Stimulated activated CD8-positive, alpha-beta memory T cell treated with anti-CD3 and anti-CD28 coated beads, Interleukin-2, amount 100 ng/mL, for 48 hours (primary cell): ENCODE measurements at places on chromosomes 11 and 22.

GRCh38 chr22:22507743-22508273 lies 734 bp downstream of the ZNF280B start:
- DNase-seq: no peak

GRCh38 chr11:3036419-3036818 lies 20.8 kb downstream of the CARS1 start:
- no peak for DNase-seq

DNA sequence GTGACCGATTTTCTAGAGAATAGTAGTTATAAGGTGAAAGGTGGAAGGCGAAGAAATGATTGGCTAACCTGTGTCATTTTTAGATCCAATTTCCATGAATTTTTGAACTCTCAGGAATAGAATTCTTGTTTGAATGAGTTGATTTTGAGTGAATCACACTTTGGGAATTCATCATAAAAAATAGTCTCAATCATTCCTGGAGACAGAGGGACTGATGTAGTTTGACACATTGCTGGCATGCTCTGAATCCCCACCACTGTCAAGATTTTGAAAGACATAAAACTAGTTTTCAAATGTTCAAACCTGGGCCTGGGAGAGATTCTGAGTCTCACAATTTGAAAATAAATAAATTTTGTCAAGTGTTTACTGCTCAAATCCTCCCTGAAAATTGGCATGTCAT lies 861.4 kb upstream of the RAG2 start:
- DNase-seq: no peak

GRCh38 chr11:10261821-10262220 lies 32.2 kb downstream of the SBF2 start:
- no peak for DNase-seq

DNA sequence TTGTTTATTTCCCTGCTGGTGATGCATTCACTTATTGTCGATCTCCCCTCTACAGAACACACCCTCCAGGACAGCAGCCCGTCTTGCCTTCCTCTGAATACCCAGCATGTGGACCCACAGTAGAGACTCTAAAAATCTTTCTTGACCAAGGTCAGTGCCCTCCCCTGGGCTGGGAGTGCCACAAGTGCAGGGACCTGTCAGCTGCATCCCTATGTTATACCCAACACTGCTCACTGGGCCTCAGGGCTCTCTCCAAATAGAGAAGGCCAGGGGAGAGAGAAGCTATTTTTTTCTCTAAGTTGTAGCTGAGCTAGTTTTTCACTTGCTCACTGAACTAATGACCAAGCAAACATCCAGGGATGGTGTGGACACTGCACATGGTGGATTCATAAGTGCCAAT lies 9.8 kb downstream of the KCNJ1 start:
- DNase-seq: no peak

DNA sequence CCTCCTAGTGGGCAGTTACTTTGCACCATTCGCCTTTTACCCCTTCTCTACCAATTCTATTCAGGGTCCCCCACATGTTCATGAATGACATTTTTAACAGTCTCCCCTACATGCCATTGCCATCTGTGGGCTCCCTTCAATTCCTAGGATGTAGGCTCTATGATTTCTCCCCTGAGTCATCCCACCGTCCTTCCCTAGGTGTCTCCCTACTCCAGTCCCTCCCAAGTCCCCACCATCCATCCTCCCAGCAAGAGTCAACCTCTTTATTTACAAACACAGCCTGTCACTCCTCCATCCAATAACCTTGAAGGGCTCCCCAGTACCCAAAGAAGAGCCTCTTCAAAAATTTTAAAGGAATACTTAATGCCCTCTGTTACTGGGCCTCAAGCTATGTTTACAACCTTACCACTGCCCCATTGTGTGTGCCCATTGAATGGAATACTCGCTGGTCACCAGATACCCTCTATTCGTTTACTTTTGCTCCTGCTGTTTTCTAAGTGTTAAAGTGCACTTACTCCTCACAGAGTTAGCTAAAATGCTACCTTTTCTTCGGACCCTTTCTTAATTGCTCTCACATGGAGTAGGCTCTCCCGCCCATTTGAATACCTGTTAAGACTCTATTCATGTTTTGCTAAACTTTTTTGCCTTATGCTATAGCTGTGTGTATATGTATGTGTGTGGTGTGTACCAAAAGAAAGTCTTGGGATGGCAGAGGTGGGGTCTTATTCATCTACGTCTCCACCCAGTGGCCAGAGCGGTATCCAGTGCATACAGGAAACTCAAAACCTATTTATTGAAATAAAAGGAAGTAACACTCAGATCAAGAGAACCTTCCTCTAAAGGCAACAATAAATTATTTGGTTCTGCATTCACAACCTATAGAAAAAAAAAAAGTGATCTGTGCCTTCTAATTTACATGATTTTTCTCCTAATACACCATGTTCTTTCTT lies 235.8 kb upstream of the CCDC90B start:
- DNase-seq: no peak

DNA sequence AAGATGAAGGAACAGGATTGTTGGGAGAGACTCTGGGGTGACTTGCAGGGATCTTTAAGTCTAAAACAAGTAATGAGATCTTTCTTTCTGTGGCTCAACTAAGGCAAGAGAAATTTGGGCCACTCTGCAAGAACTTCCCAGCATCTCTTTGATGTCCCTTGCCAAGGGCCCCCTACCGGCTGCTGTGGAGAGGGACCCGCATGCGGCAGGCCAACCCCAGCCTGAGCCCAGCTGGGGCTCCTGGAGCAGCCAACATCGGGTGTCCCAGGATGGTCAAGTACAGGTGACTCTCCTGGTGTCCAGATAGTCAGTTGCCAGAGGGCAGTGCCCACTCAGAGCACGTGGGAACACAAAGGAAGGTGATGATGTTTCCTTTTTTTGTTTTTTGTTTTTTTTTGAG lies 363.2 kb downstream of the TBC1D22A start:
- DNase-seq: no peak

DNA sequence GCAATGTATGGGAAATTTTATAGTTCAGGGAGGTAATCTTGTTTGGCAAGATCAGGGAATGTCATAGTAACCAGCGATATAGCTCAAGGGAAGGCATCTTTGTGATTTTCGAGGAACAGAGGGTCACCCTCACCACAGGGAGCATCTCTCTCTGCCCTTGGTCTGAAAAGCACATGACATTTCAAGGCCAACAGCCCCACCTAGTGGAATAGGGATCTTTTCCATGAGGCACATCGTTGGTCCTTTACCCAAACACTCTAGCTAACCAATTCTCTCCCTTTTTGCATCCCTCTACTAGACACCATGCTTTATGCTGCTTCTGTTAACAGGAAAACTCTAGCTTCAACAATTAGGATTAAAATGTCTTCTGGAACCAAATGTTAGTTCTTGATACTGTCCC lies 179.0 kb downstream of the GRM5 start:
- DNase-seq: no peak

DNA sequence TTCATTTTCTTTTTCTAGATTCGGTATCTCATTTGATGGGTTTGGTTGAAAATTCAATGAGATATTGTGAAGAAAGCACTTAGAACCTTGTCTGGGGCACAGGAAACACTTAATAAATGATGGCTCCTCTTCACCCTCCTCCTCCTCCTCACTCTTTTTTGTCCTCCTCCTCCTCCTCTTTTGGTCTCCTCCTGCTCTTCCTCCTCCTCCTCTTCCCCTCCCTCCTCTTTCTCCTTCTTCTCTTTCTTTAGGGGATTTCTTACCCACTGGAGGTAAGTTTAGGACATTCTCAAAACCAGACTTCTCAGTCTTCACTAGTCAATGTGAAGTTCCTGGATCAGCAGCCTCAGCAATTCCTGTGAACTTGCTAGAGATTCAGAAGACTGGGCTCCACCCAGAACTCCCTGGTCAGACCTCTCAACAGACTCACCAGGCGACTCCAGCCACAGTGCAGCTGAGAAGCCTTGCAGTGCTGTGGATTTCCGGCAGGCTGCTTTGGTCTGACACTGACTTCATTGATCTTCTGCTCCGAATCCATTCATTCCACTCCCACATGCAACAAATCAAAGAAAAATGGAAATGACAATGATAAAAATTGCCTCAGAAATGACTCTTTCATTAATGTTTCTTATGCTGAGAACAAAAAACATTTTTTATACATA lies 368.6 kb upstream of the B3GAT1 start:
- no peak for DNase-seq

DNA sequence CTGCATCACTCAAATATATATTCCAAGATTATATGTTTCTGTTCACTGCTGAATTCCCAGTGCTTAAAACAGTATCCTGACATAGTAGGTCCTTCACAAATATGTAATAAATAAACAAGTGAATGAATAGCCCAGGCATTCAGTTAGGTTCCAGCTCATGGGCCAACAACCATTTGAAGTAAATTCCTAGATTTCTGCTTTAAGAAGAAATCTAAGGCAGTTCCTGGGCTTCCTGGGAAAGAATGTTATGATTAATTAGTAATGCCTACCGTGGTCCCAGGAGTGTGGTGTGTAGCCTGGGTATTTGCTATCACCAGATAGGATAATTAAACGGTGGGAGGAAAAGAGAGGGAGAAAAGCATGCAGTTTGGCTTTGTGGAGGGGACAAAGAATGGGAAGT lies 576.8 kb downstream of the SOX6 start:
- DNase-seq: no peak

GRCh38 chr11:122033193-122033592 lies 82.8 kb downstream of the BLID start:
- DNase-seq: no peak

DNA sequence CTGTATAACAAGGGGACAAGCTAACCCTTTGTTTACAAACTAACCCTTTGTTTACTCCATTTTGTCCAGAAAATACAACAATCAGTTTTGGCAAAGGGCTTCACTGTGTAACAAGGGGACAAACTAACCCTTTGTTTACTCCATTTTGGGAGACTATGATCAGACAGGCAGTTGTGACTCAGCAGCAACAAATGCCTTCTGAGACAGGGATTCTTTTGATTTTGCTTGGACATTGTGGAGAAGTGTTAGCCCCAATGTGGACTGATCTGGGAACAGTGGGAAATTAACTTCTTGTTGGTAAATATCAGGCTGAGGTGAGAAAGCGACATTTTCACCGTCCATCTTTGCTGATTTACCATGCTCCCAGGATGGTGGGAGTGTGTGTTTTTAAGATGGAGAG lies 983 bp downstream of the EHF start:
- DNase-seq: no peak

DNA sequence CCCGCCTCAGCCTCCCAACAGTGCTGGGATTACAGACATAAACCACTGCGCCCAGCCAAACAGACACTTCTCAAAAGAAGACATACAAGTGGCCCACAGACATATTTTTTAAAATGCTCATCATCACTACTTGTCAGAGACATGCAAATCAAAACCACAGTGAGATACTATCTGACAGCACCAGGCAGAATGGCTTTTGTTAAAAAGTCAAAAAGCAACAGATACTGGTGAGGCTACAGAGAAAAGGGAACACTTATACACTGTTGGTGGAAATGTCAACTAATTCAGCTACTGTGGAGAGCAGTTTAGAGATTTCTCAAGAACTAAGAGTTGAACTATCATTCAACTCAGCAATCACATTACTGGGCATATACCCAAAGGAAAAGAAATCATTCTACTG lies 67.0 kb downstream of the ARHGAP20 start:
- DNase-seq: no peak

- DNase-seq: no peak
These were observed 17.7 kb downstream of the RCN1 start for GRCh38 chr11:32108576-32108975.

DNA sequence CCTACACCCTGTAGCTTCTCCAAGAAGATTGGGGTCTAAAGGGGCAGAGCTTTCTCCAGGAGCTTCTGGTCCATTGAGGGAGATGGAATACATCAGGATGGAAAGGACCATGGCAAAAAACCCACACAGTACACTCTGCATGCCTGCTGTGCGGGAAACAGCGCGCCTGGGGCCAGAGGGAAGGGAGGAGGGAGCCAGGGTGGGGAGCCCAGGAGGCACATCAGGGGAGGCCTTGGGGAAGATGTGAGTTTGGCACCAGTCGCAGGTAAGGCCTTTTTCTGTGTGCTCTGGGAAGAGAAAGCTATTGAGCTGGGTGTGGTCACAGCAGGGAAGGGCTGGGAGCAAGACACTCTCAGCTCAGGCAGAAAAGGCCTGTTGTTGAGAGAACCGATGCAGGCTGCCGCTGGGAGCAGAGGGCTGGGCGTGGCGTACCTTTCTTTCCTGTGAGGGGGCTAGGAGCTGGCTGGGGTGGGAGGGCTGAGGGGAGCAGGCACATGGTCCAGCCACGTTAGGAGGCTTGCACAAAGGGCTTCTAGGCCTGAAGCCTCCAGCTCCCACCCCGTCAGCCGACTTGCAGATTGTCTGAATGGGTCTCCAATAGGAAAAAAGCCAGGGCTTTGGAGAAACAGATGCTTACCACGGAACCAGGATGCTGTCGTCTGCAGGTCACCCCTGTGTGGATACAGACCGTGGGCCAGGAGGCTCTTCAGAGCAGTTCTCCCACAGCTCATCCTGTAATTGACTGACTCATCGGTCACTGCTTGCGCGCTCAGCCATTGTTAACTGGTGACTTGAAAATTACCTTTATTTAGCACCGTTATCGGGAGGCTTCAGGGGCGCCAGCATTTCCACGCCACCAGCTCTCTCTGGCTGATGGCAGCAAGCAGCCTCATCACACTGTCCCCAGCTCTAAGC lies 237.3 kb downstream of the ST3GAL4 start:
- no peak for DNase-seq

DNA sequence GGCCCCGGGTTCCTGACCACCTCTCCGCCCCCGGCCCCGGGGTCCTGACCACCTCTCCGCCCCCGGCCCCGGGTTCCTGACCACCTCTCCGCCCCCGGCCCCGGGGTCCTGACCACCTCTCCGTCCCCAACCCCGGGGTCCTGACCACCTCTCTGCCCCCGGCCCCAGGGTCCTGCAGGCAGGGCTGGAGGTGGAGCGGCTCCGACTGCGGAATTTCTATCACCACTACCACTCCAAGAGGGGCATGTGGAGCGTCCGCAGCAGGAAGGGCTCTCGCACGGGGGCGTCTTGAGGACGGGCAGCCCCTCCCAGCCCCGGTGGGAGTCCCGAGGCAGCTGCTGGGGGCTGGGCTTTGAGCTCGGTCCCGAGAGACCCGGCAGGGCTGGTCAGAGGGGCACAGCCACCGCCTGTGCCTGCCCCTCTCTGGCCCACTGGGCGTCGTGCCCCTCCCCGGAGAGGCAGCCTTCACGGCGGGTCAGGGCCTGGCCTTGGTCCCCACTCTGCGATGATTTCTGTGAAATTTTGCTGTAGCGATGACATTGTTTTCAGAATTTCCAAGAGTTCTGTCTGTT lies 12.3 kb downstream of the B4GALNT4 start:
- DNase-seq: no peak

DNA sequence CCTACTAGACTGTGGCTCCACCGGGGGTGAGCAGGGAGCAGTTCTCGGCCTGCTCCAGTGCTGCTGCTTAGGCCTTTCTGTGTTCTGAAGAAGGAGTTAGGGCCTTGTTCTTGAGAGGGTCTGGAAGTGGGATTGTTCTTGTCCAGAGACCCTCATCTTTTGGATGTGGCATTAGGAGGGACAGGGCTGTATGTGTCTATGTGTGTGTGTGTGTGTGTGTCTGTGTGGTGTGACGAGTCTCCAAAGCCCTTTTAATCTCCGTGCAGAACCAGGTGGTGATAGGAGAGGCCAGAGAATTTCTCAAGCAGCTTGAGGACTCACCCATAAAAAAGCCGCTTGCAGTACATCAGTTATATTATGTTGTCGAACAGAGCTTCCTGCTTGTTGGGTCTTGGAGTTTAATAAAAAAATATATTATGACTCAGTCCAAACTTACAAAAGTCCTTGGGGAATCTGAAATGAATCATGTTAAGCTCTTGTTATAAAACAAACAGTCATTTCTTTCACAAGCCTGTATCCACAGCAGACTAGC lies 196.5 kb downstream of the TENM4 start:
- DNase-seq: no peak

- no peak for DNase-seq
These were observed 3.3 kb downstream of the SCGB2A2 start for GRCh38 chr11:62273284-62273683.
